ENCODE measurements at places on chromosomes 5 and 9.

DNA sequence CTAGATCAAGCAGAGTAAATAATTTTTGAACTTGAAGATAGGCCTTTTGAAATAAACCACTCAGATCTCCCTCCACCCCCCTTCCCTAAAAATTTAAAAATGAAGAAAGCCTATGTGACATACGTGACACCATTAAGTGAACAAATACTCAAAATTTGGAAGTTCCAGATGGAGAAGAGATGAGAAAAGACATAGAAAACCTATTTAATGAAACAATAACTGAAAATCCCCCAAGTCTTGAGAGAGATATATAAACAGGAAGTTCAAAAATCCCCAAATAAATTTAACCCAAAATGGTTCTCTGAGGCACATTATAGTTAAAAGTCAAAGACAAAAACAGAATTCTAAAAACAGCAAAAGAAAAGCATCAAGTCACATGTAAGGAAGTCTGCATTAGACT lies 428.6 kb downstream of the PSAT1 start:
- no peak for DNase-seq

- peak; percentile 72 for DNase-seq
Observed at GRCh38 chr9:123353984-123354591, 1.9 kb upstream of the CRB2 start.

DNA sequence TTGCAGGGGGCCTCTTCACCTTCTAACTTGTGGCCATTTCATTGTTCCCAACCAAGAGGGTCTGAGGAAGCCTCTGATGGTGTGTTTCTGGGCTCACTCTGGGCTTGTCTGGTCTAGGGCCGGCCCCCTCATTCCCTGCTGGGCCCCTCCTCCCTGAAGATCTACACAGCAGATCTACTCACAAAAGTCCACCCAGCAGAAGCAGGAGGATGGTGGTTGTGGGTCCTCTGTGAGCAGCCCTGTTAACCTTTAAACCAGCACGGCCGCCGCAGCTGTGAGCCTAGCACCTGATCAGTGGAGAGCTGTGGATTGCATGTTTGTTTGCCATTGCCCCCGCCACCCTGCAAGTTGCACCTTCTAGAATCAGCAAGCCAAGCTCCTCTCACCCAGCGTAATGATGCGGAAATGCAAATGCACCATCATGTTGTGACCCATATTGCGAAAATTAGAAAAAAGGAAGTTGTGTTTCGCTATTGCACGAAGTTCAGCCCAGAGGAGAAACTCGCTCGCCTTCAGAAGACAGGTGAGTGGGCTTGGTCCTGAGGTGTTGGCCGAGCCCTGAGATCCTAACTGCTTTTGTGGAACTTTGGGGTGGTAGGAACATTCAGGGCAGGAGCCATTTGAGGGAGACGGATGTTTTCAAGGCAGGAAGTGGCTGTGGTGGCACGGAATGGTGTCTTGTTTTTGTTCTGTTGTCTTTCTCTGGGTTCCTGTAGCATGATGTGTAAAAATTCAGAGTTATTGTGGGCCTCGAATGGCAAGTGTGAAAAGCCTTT lies 16.7 kb downstream of the FGD3 start:
- no peak for DNase-seq

DNA sequence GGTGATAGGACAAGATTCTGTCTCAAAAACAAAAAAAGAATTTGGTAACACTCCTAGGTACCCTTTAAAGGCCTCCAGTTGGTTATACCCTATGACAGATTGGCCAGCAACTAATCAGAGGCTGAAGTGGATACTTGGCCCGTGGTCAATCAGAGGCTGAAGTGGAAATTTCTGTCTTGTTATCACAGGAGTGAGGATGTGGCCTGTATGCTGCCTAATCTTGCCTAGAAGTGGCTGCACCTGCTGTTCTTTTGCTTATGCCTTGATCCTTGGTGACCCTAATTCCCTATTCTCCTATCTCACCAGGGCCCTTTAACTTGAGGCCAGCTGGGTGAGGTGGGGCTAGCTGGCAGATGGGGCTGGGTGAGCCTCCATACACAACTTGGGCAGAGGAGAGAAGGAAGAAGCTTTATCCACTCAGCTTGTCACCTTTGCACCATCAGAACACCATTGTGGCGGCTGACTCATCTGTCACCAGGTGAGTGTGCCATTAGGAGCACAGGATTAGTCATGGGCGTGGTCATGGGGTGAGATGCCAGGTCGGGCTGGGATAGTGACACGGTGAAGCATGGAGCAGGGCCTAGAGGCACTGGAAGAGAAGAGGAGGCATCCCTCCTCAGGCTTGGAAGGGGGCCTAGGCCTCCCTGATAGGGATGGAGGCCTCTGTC lies 41.5 kb downstream of the SAR1B start:
- peak; percentile 90 for DNase-seq

DNA sequence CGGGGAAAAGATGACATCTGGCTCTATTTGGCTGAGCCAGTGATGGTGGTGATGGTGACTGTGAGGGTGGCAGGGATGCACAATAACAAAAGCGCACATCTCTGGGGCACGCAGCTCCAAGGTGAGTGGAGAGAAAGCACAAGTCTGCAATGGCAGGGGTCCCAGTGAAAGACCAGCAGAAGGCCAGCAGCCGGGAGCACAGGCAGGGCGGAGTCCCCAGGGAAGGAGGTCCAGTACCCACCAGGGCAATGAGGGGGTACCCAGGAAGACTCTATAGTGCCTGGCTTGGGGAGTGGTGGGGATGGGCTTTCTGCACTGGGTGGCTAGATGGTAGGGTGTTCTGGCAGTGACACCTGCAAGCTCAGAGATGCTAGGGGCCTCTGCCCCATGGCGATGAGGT lies 69.4 kb downstream of the AK8 start:
- DNase-seq = no peak

DNA sequence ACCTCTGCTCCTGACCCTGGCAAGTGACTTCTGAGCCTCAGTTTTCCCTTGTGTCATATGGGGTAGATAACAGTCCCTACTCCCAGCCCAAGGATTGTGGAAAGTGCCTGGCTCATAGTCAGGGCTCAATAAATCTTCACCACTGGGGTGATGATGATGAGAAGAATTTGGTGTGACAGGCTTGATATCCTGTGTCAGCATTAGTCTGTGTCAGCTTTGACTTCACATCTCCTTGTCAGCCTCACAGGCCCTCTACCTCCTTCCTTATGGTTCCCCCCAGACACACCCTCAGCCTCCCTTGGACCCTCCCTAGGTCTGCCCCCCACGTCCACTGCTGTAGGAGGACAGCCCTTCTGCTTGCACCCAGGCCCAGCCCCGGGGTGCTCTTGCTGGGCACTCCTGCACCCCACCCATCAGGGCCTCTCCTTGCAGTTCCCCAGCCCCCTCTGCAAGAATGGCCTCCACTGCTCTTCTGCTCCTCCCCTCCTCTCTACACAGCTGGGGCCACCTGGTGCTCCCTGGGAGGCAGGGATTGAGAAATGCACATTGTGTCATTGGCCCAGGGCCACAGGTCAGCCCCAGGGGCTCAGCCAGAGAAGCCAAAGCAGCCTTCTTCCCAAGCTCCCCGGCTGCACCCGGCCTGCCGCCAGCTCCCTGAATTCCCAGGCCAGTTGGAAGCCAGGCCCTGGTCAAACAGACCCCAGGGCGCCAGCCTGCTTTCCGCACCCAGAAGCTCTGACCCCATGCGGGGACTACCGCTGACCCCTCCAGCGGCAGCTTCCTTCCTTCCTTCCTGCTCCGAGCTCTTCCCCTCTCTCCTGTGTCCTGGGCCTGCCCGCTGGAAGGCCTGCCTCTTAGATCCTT lies 7.7 kb downstream of the FGFR4 start:
- no peak for DNase-seq

DNA sequence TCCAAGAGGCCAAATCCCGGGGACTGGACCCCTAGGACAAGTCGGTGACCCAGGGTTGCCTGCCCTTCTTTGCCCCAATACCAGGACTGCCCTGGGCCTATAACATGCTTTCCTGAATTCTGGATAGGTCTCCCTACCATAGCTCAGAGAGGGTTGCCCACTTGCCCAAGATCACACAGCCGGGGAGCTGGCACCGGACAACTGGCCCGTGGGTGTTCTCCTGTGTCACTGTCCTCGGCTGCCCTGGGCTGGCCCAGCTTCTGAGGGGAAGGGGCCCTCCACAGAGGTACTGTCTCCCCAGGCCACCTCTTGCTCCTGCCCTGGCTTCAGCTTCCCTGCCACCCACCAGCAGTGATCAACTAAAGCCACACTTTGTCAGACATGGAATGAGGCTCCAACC lies 28.8 kb upstream of the TTLL11 start:
- no peak for DNase-seq

Measured in Calu3 (cell line).